Natural killer cell (primary cell): ENCODE measurements at places on chromosomes 5 and 9. TPM values are rescaled to one million over a fixed set of nuclear protein-coding genes. Genes with fewer than 3 reads are reported as not detected.

DNA sequence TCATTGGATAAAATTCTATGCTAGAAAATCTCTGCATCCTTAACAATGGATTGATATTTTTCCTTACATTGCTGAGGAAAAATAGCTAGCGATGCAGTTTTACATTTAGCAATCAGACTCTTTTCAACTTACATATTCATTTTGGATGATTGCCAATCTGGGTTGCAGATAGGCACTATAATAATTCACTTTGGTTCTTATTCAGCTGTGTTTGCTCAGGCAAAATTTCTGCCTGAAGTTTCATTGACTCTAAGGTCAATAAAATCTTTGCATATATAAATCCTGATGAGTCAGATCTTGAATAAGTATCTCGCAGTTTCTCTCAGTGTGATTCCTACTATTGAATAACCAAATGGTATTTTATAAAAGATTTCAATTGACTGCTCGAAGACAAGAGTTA lies 1105.8 kb downstream of the CDH18 start:
- H3K4me1 ChIP-seq: no peaks in the 10 kb centered on the region
- no peak overlapping the region for H3K27ac ChIP-seq
- no peaks in the 10 kb centered on the region for H3K36me3 ChIP-seq
- H3K27me3 ChIP-seq: no peaks in the 10 kb centered on the region
- DNase-seq: no peak

GRCh38 chr5:31707329-31707728 lies 68.4 kb downstream of the PDZD2 start:
- DNase-seq: no peak
- H3K4me1 ChIP-seq: no peaks in the 10 kb centered on the region
- no peaks in the 10 kb centered on the region for H3K27me3 ChIP-seq
- H3K4me3 ChIP-seq: no peak overlapping the region
- H3K36me3 ChIP-seq: no peaks in the 10 kb centered on the region

DNA sequence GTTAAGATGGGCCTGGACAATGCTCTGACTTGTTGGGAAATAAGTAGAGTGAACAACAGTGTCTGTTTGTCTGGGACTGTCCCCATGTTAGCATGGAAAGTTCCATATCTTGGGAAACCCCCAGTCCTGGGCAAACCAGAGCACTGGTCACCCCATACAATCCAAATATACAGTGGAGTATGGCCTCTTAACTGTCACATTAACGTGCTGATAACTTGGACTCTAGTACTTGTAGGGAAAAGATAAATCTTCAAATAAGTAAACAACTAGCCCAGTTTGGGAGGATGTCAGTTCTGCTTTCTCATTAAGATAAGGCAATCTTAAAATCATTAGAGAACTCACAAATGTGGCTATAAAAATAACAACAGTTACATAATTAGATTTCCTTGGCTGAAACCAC lies 47.6 kb upstream of the JAK2 start:
- no peak overlapping the region for H3K27ac ChIP-seq
- no peak overlapping the region for H3K4me3 ChIP-seq
- no peaks in the 10 kb centered on the region for H3K36me3 ChIP-seq

DNA sequence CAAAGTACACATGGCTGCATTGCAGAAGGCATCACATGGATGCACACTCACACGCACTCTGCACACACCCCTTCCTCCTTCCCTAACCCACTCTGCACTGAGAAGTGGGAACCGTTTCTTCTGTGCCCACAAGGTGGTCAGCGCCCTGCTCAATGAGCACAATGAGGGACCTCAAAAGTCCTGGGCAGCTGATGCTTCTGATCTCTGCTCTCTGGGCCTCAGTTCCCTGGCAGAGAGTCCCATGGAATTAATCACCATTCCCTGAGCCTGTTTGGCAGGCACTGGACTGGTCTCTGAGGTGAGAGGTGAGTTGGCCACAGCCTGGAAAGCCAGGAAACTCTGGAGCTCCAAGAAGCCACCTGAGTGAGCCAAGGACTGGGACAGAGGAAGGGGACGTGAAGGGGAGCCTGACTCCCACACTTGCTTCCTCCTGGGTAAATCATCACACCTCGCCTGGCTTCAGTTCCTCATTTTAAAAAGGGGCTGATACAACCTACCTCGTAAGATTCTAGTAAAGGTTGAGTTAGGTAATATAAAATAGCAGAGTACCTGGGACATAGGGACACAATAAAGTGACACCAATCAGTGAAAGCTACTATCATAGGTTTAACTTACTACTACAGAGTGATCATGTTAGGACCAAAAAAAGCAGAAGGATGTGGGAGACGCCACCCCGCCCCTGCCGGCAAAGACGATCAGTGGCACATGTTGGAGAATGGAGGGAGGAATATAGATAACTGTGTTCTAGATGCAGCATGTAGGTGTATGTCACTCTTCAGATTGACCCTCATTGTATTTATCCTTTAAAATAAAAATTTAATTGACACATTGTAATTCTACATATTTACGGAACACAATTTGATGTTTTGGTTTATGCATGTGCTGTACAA lies 21.1 kb upstream of the IGFBPL1 start:
- no peak overlapping the region for H3K4me3 ChIP-seq
- H3K4me1 ChIP-seq: no peaks in the 10 kb centered on the region
- H3K36me3 ChIP-seq: no peaks in the 10 kb centered on the region
- no peaks in the 10 kb centered on the region for H3K27me3 ChIP-seq

GRCh38 chr9:16628413-16628812 lies 242.1 kb downstream of the BNC2 start:
- no peaks in the 10 kb centered on the region for H3K36me3 ChIP-seq
- DNase-seq: no peak
- no peaks in the 10 kb centered on the region for H3K4me1 ChIP-seq
- H3K27ac ChIP-seq: no peak overlapping the region
- no peak overlapping the region for H3K4me3 ChIP-seq

DNA sequence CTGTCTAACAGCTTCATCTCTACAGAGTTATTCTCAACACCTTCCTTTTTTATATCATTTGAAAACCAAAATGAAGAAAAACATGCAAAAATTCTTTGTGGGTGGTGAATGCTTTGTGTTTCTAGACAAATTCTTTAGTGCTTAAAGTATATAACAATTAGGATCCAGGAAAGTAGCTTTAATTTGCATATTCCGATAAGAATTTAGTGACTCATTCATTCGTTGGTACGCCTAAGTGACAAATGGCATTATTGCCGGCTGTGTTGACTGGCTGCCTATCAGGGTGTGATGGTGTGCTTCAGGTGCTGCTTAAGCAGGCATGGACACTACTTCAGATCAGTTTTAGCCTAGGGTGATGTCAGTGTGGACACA lies 35.2 kb downstream of the LMNB1 start:
- no peak overlapping the region for H3K4me3 ChIP-seq
- H3K4me1 ChIP-seq: peaks cover 20% of the 10 kb centered on the region
- peaks cover 7% of the 10 kb centered on the region for H3K36me3 ChIP-seq
- H3K27ac ChIP-seq: peak overlapping the region; percentile 92

DNA sequence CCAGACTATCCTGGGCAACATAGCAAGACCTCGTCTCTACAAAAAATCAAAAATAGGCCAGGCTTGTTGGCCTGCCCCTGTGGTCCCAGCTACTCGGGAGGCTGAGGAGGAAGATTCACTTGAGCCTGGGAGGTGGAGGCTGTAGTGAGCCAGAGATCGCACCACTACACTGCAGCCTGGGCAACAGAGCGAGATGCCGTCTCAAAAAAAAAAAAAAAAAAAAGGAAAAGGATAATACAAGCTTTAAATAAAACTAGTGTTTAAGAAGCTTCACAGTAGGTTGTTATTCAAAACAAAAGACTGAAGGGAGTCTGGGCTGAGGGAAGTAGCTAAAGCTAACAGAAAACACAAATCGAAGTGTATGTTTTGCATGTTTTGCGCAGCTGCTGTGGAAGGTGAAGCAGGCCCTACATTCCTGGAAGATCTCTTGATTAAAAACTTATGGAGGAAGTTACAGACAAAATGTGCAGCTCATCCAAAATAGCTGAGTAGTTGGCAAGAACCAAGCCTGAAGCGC lies 581 bp upstream of the C9orf40 start:
- DNase-seq: no peak
- H3K27ac ChIP-seq: peak overlapping the region; percentile 73
- no peaks in the 10 kb centered on the region for H3K27me3 ChIP-seq
- peaks cover 13% of the 10 kb centered on the region for H3K4me1 ChIP-seq

DNA sequence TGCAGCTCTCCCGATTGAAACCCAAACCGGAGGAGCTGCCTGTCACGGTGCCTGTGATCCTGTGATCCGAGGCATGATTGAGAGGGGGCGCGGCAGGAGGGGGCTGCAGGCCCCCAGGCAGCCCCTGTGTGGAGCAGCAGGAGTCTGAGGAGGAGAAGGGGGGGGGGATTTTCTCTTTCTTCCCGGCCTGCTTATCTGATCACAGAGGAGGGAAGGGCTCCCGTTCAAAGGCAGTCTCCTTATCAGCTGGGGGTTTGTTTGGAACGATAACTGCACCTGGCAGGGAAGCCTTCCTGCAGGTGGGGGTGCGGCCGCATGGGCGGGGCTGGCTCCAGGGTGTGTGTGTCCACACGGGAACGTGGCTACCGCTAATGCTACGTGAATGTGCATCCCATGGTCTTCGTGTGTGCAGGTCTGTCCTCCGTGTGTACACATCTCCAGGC lies 38.4 kb downstream of the LMX1B start:
- no peaks in the 10 kb centered on the region for H3K4me1 ChIP-seq
- no peak for DNase-seq
- H3K27ac ChIP-seq: no peak overlapping the region
- peaks cover 18% of the 10 kb centered on the region for H3K27me3 ChIP-seq
- H3K36me3 ChIP-seq: no peaks in the 10 kb centered on the region

HRCT1 gene
- total RNA-seq: not detected

KIF2A gene
- total RNA-seq: 80.4 TPM

IFNA13 gene
- total RNA-seq: not detected

CDC20B gene
- not detected for total RNA-seq
